ENCODE measurements at places on chromosomes 1 and 21.

DNA sequence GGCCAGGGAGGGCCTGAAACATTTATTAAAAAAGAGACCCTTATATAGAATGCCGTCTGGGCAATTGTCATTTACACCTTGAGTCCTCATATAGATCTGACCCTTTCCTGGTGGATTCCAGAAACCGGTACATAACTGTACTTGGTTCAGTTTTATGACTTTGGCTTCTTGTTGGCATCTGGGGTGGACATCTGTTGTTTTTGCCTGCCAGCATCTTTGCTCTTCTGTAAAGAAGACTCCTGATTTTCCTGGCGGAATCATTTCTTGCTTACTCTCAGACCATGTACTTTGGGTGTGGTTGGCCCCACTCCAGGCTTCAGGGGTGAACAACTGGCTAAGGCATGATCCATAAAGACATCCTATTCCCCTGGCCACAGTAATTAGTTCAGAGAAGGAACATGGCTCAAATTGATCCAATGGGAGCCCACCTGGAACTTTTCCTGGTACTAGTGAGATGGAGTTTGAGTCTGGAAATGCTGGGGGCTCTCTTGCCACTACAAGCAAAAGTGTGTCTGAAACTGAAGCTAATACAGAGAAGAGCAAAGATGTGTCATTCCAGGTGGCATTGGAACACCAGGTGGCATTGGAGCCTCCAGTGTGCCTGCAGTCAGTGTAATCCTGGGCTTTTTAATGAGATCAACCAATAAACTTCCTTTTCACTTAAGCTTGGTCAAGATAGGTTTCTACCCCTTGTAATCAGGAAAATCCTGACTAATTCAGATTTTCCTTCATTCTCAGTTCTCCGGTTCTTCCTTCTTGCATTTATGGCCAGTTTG is 332.5 kb upstream of the CAMK1G start:
- no peak for DNase-seq

DNA sequence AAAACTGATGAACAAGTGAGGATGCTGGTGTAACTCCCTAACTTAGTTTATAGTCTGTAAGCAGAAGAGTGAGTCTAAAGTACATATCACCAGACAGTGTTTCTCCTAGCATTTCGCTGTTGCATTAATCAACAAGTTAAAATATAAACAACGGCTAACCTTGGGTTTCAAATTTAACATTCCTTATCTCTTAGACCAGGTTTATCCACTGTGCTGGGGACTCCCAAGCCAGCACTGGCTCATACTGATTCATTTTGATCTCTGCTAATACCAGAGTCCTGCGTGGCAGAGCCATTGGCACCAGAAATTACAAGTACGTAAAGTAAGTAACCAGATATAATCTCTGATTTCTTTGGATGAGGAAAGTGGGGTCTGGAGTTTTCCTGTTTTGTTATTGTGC is at the start of gene FMO1:
Gene FMO1, plus strand, starts transcription at position 193 of the 400 bp plus-strand sequence. CDS start 9,594 bp downstream, outside the sequence.
- no peak for DNase-seq

- no peak for DNase-seq
Measured at GRCh38 chr1:62398377-62398776, 38.5 kb upstream of the USP1 start.

- no peak for DNase-seq
Measured at GRCh38 chr21:45254460-45254930, 33.2 kb downstream of the POFUT2 start.

GRCh38 chr1:27336756-27337155 is 5.1 kb upstream of the SYTL1 start:
- no peak for DNase-seq

DNA sequence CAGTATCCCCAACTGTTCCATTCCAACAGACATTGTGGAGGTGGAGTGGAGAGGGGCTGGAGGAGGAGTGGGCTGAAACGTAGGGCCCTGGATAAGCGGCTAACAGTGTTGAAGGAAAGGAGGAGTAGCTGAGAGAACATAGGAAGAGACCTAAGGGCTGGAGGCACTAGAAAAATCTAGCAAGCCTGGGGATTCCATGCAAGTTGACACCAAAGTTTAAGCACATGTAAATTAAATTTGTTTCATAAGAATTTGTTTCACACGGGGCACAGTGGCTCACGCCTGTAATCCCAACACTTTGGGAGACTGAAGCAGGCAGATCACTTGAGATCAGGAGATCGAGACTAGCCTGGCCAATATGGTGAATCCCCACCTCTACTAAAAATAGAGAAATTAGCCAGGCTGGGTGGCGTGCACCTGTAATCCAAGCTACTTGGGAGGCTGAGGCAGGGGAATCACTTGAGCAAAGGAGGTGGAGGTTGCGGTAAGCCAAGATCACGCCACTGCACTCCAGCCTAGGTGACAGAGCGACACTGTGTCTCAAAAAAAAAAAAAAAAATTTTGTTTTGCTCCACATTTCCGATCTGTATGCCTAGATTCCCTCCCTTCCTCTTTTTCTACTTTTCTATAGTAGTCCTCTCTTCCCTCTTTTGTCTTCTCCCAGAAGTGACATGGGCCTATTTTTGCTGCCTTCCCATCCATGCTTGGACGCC is 530 bp upstream of the CD244 start:
- DNase-seq = no peak

DNA sequence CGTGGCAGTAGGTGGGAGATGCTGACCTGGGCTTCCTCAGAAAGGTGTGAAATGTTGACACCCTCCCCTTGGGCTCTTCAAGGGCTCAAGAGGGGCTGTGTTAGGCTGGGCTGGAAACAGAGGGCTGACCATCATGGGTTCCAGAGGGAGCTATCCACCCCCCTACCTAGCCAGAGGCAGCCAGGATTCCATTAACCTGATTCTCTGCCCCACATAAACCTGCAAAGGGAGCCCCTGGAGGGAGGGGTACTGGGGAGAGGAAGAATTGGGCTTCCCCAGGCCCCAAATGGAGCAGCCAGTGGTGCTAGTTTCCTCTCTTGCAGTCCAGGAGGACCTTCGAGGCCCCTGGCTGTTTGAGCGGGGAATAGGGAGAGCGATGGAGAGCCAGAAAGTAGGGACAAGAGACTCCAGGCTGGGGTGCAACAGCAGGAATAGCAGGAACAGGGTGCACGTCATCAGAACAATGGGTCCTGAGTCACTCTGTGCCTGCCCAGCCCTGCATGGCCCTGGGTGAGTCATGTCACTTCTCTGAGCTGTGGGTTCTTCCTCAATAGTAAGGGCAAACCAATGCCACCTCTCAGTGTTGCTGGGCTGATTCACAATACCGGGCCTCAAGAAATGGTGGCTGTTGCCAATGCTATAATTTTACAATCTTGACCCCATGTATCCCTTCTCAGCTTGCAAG is 121.2 kb downstream of the EPHB2 start:
- no peak for DNase-seq

GRCh38 chr1:198776602-198777029 is 137.8 kb downstream of the PTPRC start:
- no peak for DNase-seq

DNA sequence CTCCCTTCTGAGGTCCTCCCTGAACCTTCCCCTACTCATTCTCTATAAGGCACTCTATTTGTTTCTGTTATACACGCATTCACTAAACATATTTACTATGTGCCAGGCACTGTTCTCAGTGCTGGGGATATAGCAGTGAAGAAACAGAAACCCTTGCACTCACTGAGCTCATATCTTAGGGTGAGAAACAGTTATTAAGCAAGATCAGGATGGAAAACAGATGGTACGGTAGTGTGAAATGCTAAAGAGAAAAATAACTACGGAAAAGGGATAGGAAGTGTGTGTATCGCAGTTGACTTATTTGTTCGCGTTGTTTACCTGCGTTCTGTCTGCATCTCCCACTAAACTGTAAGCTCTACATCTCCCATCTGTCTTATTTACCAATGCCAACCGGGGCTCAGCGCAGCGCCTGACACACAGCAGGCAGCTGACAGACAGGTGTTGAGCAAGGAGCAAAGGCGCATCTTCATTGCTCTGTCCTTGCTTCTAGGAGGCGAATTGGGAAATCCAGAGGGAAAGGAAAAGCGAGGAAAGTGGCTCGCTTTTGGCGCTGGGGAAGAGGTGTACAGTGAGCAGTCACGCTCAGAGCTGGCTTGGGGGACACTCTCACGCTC is 572 bp downstream of the CYB5RL start:
- no peak for DNase-seq

DNA sequence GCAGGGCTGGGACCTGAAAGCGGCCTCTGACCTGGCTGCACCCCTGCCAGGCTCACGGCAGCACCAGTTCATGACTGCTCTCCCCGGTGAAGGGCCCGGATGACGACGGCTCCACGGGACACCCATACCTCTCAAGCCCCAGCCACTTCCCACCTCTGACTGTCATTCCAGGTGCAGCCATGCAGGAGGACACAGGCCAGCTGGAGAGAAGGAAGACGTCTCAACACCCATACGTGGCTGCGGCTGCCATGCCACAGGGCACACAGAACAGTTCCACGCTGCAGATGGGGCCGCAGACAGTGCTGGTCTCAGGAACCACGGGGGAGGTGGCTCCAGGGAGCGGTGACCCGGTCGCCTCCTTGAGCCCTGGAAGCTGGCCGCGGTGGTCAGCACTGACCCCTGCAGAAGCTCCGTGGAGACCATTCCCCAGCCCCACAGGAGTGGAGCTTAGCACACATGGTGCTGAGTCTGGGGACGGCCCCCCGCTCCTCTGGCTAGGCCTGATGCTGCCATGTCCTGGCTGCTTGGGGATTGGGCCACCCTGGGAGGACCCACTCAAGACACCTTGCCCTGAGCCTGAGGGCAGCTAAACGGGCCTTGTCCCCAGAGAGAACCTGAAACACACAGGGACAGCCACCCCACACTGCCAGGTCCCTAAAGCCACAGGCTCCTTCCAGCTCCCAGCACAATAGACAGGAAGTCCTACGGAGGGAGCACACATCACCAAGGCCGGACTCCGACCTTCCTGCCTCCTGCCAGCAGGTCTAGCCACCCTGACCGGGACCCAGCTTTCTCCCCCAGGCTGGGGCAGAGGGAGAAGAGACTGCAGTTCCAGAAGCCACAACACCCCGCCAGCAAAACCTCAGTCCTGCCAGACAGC is 8.6 kb downstream of the WNT9A start:
- DNase-seq = no peak

DNA sequence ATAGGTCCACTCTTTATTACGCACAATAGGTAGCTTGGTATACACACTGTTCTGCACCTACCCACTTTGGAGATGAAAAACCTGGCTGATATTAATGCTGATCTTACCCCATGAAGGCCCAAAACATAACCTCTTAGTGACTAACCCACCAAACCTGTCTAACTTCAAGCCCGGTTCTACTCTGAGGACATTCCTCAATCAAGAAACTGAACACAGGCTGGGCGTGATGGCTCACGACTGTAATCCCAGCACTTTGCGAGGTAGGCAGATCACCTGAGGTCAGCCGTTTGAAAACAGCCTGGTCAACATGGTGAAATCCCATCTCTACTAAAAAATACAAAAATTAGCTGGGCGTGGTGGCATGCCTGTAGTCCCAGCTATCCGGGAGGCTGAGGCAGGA is 50.5 kb downstream of the EYA3 start:
- no peak for DNase-seq

DNA sequence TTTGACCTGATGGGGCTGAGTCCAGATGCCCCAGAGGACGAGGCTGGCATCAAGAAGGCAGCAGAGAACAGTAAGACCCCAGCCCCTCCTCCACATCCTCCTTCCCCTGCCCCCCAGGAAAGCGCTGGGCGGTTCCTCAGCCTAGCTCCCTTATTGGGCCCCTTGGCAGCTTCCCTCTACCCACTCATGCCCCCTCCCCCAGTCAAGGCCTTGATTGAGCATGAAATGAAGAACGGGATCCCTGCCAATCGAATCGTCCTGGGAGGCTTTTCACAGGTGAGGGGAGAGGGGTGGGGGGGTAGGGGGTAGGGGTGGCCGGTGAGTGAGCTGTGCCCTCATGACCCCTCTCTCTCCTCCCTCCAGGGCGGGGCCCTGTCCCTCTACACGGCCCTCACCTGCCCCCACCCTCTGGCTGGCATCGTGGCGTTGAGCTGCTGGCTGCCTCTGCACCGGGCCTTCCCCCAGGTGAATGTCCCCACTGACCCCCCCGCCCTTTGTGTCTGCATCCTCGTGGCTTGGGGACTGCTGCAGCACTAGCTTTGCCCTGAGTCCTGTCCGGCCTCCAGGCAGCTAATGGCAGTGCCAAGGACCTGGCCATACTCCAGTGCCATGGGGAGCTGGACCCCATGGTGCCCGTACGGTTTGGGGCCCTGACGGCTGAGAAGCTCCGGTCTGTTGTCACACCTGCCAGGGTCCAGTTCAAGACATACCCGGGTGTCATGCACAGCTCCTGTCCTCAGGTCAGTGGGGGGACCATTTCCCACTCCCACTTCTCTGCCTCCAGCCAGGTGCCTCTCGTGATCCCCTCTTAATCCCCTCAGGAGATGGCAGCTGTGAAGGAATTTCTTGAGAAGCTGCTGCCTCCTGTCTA is 3.2 kb downstream of the LYPLA2 start:
- DNase-seq = no peak

DNA sequence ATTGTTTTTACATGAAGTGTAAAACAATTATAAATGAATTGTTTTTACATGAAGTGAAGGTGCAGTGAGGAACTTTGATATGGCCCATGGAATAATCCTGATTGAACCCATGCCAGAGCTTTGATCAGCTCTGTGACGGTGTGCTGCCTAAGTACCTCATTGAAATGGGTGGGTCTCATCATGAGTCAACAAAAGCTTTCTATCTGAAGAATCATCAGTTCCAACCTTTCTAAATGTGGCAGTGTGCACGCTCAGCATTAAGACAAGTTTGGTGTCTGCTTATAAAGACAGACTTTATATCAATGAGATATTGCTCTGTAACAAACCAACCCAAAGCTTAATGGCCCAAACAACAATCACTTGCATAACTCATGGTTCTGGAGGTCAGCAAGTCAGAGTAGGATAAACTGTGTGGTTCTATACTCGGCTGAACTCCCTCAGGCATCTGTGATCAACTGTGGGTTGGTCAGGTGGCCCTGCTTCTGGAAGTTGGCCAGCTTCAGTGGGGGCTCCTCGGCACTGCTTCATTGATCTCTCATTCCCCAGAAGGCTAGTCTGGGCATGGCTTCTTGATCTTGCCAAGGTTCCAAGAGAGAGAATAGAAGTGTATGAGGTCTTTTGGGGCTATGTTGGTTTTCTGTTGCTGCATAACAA is 258.0 kb downstream of the LTN1 start:
- DNase-seq = no peak

GRCh38 chr1:212930986-212931678 is 19.2 kb upstream of the VASH2 start:
- no peak for DNase-seq

Measured in effector memory CD8-positive, alpha-beta T cell (primary cell).